ENCODE measurements at places on chromosomes 1 and 21. TPM values are rescaled to one million over a fixed set of nuclear protein-coding genes. Genes with fewer than 3 reads are reported as not detected.
A peak's percentile ranks its signal among the peaks of the same experiment; 100 is the strongest.

DNA sequence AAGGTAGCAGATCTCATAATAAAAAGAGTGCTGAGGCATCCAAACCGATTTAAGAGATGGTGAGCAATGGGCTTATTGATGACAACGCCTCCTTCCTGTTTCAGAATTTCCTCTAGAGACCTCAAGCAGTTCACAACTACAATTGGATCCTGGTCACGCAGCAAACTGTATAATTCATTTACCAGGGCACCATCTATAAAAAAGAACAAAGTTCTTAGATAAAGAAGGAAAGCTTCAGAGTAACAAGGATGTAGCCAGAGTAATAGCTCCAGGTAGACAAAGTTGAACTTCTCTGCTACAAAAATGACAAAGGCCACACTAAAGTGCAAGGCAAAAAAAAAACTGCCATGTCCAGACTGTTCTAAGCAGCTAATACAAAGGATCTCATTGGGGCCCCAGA, 3.4 kb downstream of the AP4B1 start:
- H3K4me3 ChIP-seq = peak overlapping the region; percentile 46
- peak overlapping the region; percentile 80 for H3K27ac ChIP-seq
- no peaks in the 10 kb centered on the region for H3K27me3 ChIP-seq
- no peak for DNase-seq
- peaks cover 55% of the 10 kb centered on the region for H3K36me3 ChIP-seq

DNA sequence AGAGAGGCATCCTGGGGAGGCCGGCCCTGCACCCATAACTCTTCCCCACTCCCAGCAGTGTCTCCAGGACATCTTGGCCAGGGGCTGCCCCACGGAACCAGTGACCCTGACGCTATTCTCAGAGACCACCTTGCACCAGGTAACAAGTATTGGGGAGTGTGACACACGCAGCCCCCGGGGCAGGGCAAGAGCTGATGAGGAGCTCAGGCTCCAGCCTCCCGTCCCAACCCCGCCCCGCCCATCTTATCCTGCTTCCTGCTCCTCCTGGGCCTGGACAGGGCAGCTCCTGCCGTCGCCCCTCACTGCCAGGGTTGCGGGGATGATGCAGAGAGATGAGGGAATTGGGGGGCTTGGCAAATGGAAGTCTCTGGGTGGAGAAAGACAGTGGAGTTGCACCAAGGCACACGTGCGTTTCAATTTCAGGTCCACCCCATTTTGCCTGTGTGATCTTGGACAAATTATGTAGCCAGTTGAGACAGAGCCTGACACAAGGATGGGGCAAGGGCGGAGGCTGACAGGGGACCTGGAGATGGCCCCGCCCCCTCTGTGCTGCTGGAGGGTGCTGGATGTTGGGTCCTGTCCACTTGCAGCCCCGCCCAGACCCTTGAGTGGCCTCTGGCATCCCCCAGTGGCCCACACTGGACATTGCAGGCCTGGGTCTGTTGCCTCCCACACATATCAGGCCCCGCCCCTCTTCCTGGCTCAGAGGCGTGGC, 10.7 kb downstream of the CLCNKA start:
- no peaks in the 10 kb centered on the region for H3K4me1 ChIP-seq
- DNase-seq = peak; percentile 66
- H3K4me3 ChIP-seq = no peak overlapping the region
- H3K36me3 ChIP-seq = no peaks in the 10 kb centered on the region
- H3K27me3 ChIP-seq = peaks cover 11% of the 10 kb centered on the region

DNA sequence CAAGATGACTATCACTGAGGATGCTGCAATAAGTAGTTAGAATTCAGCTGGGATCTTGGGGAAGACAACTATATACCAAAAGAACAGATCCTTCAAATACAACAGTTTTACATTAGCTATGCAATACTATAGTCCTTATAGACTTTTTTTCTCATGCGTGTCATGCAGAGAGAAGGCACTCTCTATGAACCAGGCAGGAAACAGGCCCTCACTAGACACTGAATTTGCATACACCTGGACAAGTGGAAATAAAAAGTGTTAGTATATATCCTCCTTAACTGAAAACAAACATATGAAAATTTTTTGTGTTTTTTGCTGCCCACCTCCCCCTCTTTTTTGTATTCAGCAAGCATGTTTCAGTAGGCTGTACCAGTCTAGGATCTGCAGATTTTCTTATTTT, 29.9 kb downstream of the TMCO1 start:
- no peak overlapping the region for H3K4me3 ChIP-seq
- peaks cover 25% of the 10 kb centered on the region for H3K36me3 ChIP-seq
- H3K4me1 ChIP-seq = peaks cover 4% of the 10 kb centered on the region

- peak overlapping the region; percentile 63 for H3K4me3 ChIP-seq
- no peaks in the 10 kb centered on the region for H3K36me3 ChIP-seq
- H3K4me1 ChIP-seq = peaks cover 3% of the 10 kb centered on the region
- H3K27me3 ChIP-seq = peaks cover 19% of the 10 kb centered on the region
These were observed 4.3 kb upstream of the OR2C3 start for GRCh38 chr1:247540581-247540980.

DNA sequence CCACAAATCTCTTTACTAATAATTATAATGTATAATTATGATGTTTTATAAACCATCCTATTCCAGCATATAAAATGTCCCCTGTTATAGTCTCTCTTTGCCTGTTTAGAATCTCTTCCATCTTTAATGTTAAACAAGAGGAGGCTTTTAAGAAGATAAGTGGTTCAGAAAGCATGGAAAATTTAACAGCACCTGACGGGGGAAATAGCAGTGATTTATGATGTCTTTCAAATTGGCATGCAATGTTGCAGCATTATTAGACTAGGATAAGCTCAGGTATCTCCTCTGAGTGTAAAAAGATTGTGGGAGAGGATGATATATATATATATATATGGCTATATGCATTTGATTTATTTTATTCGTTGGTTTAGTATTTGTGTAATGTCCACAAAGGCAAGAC, 24.4 kb downstream of the GIPC2 start:
- no peaks in the 10 kb centered on the region for H3K4me1 ChIP-seq
- H3K4me3 ChIP-seq = no peak overlapping the region
- DNase-seq = no peak
- H3K27me3 ChIP-seq = peaks cover 39% of the 10 kb centered on the region

TOR1AIP1 gene
- total RNA-seq = 73.1 TPM

TTLL7 gene
- 2.3 TPM for total RNA-seq

Data from activated naive CD8-positive, alpha-beta T cell treated with anti-CD3 and anti-CD28 coated beads, Interleukin-2, amount 10 ng/mL, durations not matched to agents 7 days and 5 days (primary cell).